ENCODE measurements at places on chromosomes 12 and 14.
A peak's percentile ranks its signal among the peaks of the same experiment; 100 is the strongest.

DNA sequence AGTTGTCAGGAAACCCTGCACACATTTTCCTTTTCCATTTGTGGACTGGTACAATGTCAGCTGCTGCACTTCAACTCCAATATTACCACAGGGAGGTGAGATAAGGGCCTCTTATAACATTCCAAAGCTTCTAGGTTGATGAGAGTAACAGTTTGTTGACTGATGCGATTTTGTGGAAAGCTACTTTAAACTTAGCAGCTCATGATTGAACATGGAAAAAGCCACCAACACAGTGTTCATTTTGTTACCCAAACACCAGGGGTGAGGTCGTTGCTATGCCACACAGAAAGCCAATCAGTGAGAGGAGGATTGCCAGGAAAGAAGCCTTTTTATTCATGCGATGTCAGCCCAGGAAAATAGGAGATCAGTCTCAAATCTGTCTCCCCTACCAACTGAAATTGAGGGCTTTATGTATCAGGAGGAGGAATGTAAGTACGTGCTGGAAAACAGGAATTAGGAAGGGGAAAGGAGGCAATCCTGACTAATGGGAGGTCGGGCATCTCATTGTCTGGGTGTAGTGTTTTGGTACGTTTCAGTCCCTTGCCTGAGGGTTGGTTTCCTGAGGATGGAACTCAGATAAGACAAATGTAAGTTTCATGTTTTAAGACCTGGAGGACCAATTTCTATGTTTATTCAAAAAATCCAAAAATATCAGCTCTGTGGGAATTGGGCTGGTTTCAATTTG is 92.7 kb upstream of the PLEKHA5 start:
- no peak for DNase-seq

GRCh38 chr12:85179680-85180270 is 100.2 kb upstream of the ALX1 start:
- DNase-seq, result no peak

DNA sequence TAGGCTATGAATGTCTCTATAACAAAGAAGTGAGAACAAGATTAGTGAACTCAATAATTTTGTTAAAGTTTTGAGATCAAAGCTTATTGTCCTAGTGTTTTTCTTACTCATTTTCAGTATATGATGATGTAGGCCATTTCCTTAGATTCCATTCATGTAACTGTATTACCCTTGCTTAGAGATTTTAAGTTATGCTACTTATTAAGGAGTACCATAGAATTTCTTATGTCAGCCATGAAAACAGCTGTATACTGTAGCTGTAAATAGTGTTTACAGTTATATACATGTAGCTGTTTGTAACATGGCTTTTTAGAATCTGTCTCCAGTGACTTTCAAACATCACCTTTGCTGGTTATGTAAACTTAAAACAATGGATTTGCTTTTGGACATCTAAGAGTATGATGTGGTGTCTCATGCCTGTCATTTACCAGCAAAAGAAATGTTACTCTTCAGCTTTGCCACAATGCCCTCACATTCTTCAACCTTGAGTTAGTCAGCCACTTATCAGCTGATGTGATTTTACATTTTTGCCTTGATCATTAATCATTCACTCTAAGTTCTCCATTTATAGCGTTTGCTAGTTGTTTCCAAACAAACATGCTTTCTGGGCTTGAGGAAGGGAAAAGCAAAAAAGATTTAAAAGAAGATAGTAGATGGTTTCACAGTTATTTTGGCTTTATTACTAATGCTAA is 55.5 kb downstream of the SLC16A7 start:
- no peak for DNase-seq

DNA sequence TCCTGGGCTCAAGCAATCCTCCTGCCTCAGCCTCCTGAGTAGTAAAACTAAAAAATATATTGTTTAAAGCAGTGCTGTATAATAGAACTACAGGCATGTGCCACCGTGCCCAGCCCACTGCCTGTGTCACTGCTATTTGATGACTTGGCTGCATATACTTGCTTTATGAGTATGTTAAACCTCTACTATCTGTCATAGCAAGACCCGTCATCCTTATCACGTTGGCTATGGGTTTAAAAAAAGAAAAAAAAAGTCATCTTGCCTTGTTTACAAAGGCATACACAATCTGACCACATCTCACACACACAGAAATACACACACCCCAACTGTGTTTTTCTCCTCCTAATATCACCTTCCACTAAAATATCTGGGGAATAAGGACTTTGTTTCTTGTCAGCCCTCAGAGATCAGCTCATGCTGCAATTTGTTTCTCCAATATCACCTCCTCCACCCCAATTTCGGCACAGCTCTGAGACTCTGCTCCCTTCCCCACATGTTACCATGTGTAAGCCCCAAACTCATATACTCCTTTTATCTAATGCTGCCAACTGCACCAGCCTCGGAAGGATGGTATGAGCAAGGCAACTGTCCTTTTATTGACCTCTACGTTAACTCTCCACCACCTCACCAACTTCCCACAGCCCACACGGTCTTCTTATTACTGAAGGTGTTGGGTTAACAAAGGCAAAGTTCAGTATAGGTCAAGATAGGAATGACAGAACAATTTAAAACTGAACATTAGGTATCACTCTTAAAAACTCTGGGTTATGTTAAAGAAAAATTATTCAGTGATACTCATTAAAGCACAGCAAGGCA is 802 bp upstream of the TMPRSS12 start:
- DNase-seq, result no peak

DNA sequence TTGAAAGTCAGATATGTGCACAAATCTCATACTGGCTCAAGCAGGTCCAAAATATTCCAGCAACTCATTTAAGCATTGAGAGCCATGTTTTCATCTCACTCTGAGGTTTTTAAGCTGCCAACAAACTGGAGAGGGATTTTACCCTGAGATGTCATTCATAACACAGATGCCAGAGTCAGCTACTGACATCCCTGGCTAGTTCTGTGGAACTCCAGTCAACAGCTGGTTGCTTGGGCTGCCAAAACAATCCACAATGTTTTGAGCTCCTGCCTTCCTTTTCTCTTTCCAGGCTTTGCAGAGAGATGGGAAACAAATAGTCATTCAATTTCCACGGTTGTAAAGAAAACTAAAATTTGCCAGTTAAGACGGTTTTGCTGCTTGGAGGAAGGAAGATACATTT is 621.2 kb upstream of the FBXO33 start:
- DNase-seq, result no peak

- no peak for DNase-seq
Observed at GRCh38 chr14:95023886-95024285, 133.4 kb downstream of the DICER1 start.

DNA sequence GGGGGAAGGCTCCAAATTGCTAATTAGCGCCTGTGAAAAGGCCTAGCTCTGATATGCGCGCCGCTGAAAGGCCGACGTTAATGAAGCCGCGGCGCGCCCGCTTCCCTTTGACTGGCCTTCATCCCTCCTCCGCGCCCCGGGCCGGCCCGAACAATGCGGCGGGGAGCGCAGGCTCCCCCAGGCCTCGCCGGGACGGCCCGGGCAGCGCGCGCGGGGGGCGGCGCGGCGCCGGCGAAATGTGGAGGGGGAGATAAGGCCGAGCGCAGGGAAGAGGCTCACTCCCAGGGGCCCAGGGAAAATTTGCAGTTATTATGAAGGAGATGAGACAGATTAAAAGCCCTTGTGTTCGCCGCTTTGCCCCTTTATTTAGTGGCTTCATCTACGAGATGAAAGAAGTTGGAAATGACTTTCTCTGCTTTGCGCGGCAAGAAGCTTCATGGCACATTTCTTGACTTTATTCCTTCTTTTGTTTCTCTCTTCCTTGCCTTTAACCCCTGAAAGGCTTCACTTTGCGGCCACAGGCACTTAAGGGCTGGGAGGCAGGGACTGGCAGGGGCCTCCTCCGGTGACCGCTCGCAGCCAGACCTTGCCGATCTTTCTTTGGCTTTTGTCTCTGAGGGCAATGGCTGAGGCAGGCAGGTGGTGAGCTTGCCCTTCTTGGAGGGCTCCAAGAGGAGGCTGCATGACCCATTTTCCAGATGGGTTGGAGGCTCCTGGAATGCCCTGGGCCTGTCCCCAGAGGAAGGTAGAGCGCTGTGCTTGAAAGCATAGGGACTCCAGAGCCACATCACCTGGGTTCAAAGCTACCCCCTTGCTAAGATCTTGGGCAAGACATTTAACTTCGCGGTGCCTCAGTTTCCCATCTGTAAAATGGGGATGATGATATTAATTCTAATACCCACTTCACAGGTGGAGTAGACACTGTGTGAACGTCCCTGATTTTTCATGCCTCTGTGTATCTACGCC is 12.7 kb upstream of the GPATCH2L start:
- DNase-seq, result no peak

GRCh38 chr12:47124451-47124850 is 44.7 kb upstream of the AMIGO2 start:
- DNase-seq, result no peak

- no peak for DNase-seq
Observed at GRCh38 chr14:49173765-49174373, 412.3 kb downstream of the RPS29 start.

GRCh38 chr14:31263485-31264133 is 56.0 kb upstream of the HECTD1 start:
- peak; percentile 96 for DNase-seq

DNA sequence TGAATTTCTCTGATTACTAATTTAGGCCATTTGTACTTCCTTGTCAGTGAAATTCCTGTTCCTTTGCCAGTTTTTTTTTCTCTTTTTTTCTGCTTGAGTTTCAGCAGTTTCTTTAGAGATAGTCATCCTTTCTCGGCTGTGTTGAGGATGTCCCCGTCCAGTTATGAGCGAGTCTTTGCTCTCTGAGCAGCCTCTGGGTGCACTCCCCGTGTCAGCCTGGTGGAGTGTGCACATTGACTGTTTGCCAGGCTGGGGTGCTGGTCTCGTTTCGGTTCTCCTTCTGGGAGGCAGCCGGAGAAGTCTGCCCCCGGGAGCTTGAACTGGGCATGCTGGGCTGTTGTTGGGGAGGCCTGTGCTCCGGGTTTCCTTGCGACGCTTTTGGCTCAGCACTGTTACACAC is 3.0 kb downstream of the PACS2 start:
- peak; percentile 66 for DNase-seq

GRCh38 chr12:52535574-52535973 is 15.4 kb upstream of the KRT5 start:
- DNase-seq, result no peak

- DNase-seq, result no peak
Observed at GRCh38 chr14:47435331-47435965, 240.0 kb downstream of the MDGA2 start.

- no peak for DNase-seq
Observed at GRCh38 chr14:100469632-100470522, 117.3 kb downstream of the BEGAIN start.

- no peak for DNase-seq
Observed at GRCh38 chr14:19902409-19902808, 18.0 kb upstream of the OR4K5 start.

All from RWPE2 (cell line).